ENCODE measurements at places on chromosomes 5 and 9.

DNA sequence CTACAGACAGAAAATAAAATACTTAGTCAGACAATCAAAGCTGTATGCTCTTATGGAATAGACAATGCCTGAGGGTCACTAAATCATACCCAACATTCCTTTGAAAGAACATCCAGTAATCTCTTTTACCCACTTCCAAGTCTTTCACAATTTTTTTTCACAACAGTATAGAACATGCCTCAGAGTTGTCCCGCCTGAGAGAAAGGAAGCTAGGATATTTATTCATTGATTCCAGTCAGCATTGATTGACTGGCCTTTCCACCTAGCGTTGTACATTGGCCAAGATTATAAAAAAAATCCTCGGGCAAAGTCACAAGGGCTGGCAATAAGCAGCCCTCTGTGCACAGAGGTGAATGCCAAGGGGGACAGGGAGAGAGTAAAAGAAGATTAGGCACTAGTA lies 318.1 kb upstream of the PIK3R1 start:
- H3K36me3 ChIP-seq: no peaks in the 10 kb centered on the region
- H3K4me3 ChIP-seq: no peak overlapping the region
- no peak for DNase-seq
- no peaks in the 10 kb centered on the region for H3K27me3 ChIP-seq

DNA sequence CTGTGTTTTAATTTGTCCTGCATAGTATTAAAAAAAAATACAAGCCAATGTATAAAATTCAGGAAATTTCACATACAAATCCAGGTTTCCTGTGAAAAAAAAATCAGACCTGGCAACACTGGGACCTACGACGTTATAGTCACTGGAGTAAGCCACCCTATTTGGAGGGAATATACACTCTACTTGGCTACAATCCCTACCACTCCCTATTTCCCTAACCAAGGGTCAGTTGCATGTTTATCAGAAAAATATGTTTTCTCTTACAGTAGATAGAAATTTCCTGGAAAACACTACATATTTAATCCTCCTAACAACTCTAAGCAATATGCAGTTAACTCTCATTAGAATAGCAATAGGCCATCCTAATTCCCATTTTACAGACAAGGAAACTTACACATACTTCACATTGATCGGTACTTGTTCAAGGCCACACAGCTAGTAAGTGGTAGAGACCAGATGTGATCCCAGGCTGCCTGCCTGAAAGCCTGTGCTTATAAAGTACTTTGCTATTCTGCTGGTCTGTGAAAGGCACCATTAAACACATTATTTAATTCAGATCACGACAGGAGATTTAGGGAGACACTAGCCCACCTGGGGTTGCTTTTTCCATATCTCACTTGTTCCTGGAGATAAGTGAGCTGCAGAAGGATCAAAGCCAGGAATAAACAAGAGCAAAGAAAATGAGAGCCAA lies 70.8 kb downstream of the MFAP3 start:
- DNase-seq: no peak
- H3K27me3 ChIP-seq: no peaks in the 10 kb centered on the region

DNA sequence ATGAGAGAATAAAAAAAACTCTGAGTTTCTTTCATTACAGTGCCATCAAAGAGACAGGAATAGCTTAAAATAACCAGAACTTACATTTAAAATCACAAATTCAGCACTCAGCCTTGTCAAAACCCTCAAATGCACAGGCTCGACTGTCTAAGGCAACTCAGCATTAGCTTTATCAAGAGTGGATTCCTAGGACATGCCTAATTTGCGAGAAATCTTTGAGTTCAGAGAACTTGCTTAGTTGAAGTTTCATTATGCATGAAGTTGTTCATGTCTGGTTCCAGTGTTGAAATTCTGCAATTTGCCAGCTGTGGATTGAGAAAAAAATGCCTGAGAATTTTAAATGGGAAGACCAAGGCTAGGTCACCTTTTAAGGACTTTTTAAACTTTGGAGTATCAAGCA lies 151.1 kb downstream of the LRRC70 start:
- no peak overlapping the region for H3K27ac ChIP-seq
- H3K4me3 ChIP-seq: no peak overlapping the region
- H3K4me1 ChIP-seq: no peaks in the 10 kb centered on the region
- no peak for DNase-seq
- no peaks in the 10 kb centered on the region for H3K36me3 ChIP-seq

DNA sequence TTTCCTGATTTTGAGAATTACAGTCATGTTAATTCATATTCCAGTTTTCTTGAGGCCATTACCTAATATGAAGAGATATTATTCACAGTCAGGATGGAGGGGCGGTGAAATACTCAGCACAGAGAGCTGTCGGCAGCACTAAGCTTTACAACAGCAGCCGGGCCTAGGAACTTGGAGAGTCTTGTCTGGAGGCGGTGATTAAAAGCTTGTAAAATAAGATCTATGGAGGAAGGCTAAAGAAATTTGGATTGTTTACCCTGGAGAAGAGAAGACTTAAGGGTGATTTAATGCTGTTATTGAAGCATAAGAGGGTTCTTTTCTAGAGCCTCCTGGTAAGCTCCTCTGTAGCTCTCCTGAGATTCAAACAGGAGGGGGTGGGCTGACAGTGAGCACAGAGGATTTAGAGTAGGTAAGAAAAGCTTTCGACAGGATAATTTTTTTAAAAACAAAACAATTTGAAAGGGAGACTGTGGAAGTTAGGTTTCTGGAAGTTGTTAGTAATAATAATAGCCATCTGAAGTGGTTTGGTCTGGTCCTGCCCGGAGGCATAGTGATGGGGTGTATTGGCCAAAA lies 406.3 kb upstream of the ADAMTSL1 start:
- H3K4me3 ChIP-seq: no peak overlapping the region
- H3K27ac ChIP-seq: no peak overlapping the region
- no peak for DNase-seq
- H3K27me3 ChIP-seq: no peaks in the 10 kb centered on the region
- H3K36me3 ChIP-seq: no peaks in the 10 kb centered on the region

DNA sequence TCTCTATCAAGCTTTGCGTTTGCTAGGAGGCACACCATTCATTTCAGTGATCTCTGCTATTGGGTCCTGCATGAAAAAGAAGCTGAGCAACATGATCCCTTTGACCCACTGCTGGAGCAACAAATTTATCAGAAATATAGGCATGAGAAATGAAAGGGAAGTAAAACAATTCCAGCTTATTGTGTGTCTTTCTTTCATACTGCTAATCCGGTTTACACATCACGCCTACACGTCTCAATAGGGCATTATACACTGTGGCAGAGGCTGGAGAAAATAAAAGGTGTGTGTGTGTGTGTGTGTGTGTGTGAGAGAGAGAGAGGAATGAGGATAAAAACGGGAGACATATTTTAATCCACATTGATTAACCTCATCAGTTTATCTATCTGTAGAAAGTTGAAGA lies 2.4 kb downstream of the PTCH1 start:
- no peak overlapping the region for H3K4me3 ChIP-seq
- H3K27me3 ChIP-seq: peaks cover 27% of the 10 kb centered on the region
- no peak for DNase-seq
- no peak overlapping the region for H3K27ac ChIP-seq
- H3K4me1 ChIP-seq: peaks cover 42% of the 10 kb centered on the region

DNA sequence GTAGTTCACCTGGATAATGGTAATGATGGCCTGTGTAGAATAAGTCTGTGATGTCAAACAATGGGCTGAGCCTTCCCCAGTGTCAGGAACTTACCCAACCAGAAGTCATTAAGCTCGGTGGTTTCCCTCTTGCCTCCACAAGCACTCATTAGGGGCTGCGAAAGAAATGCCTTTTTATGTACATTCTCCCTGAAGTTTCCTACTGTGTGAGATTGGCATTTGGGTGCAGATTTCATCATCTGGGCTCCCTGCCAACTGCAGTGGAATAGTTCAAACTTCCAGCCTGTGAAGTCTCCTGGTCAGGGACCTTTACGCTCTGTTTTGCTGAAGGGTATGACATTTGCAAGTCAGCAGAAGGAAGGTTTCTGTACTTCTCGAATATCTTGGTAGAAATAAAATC lies 41.6 kb upstream of the TMEM215 start:
- no peaks in the 10 kb centered on the region for H3K36me3 ChIP-seq
- H3K4me3 ChIP-seq: no peak overlapping the region
- H3K4me1 ChIP-seq: no peaks in the 10 kb centered on the region

DNA sequence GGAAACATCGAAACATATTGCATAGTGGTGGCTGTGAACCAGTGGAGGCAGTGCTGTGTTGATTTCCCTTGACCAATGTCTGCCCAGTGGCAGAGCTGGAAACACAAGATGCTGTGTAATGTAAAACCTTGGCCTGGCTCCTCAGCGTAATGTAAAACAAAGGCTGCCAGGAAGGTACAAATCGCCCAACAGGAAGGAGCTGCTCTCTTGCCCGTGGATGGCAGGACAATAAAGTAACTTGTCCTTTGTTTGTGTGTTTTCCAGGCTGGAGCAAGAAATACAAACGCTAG lies 143.4 kb downstream of the PALM2AKAP2 start:
- H3K27ac ChIP-seq: no peak overlapping the region
- DNase-seq: no peak
- H3K27me3 ChIP-seq: no peaks in the 10 kb centered on the region
- H3K4me1 ChIP-seq: peaks cover 7% of the 10 kb centered on the region

DNA sequence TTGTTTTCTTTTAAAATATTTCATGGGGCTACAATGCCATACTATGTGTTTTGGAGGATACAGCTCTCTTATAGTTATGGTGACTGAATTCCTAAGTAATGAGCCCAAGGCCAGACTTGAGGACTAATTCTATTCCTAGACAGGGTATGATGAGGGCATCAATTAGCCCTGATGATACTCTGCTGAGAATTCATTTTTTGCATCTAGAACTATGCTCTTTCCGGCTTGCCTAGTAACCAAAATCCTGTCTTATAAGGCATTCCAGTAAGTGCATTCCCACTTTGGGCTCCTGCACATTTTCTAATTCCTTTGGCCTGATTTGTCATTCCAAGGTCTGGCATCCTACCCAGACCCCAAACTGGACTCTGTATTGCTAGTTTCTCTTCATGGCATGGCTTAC lies 62.4 kb downstream of the MAT2B start:
- no peaks in the 10 kb centered on the region for H3K36me3 ChIP-seq
- no peak overlapping the region for H3K4me3 ChIP-seq
- peaks cover 12% of the 10 kb centered on the region for H3K27me3 ChIP-seq
- no peak for DNase-seq

DNA sequence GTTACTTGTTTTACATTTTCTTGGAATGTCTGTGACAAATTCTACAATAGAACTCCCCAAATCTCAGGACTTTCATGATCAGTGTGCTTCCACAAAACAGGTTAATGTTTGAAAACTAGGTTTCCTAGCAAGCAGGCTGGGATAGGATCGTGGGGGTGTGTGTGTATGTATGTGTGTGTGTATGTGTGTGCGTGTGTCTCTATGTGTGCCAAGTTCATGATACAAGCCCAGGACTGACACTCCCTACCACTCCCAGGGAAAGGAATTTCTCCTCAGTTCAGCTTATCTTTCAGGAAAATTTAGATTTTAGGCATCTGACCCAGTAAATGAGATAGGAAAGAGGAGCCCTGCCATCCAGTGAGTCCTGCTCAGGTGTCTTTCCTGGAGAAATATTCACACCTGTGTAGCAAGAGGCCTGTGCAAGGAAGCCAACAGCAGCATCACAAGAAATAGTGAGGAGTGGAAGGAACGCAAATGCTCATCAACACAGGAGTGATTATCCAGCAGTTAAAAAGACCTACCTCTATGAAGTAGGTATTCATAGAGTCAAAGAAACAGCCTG lies 13.8 kb upstream of the ABLIM3 start:
- no peak overlapping the region for H3K27ac ChIP-seq
- no peaks in the 10 kb centered on the region for H3K4me1 ChIP-seq
- no peaks in the 10 kb centered on the region for H3K27me3 ChIP-seq
- H3K4me3 ChIP-seq: no peak overlapping the region
- no peak for DNase-seq

DNA sequence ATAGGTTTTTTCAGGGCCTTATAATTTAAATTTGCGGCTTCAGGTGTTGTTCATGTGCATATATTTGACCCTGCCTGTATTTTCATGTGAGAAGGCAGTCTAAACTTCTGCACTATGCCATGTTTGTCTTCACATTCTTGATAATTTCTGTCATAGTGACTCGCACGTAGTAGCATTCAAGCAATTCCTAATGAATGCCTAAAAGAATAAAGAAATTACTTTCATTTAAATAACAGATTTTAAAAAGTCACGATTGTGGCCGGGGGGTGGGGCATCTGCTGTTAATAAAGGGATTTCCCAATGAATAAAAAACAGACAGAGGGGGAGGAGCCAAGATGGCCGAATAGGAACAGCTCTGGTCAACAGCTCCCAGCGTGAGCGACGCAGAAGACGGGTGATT lies 318.0 kb downstream of the ADAMTS6 start:
- H3K27me3 ChIP-seq: no peaks in the 10 kb centered on the region
- H3K4me3 ChIP-seq: no peak overlapping the region
- H3K4me1 ChIP-seq: no peaks in the 10 kb centered on the region

DNA sequence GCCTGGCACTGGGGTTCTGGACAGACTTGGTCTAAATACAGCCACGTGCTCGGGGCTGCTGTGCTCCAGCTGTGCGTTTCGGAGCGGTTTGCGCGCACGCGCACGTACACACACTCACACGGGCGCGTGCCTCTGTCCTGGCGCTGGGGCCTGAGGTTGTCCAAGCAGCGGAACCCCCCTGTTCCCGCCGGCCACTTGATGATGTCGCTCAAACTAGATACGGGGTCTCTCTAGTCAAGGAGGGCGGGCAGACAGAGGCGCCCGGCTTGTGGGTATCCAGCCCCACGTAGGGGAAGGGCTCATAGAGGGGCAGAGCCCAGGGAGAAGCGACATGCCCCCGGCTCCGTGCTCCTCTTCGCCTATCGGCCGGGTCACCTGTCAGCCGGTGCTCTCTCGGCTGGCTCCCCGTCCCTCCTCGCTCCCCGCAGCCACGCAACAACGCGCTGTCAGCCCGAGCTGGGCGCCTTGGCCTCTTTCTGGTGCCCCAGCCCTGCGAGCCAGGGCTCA lies 8.9 kb downstream of the NR2F1-AS1 start:
- H3K36me3 ChIP-seq: no peaks in the 10 kb centered on the region
- H3K27me3 ChIP-seq: peaks cover 84% of the 10 kb centered on the region
- peaks cover 19% of the 10 kb centered on the region for H3K4me1 ChIP-seq
- no peak overlapping the region for H3K4me3 ChIP-seq

DNA sequence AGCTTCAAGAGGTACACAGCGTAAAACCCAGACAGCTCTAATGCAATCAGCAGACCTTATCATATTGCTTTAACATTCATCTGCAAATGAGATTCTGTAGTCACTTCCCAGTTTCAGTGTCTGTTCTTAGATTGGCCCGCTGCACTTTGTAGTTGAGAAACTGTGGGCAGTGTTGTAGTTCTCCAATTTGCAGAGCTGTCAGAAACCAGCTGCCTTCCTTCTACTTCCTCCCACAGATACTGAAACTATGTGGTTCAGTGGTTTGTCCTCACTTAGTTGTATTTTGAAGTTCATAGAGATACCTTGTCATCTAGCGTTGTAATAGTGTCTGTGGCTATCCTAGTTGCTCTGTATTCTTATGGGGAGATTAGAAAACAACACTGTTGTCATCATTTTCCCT lies 39.6 kb upstream of the TRIM36 start:
- peak overlapping the region; percentile 59 for H3K27ac ChIP-seq
- H3K4me1 ChIP-seq: no peaks in the 10 kb centered on the region
- peaks cover 13% of the 10 kb centered on the region for H3K36me3 ChIP-seq

Data from natural killer cell (primary cell).